ENCODE measurements at places on chromosomes 1 and 21. TPM values are rescaled to one million over a fixed set of nuclear protein-coding genes. Genes with fewer than 3 reads are reported as not detected.

Gene KCNN3
- total RNA-seq, result under 0.01 TPM

Gene DCDC2B
- not detected for total RNA-seq

Gene C1QTNF12
- total RNA-seq, result 0.44 TPM

Gene S100PBP
- total RNA-seq, result 34.4 TPM

Gene FCRL1
- not detected for total RNA-seq

Gene CYP2J2
- 0.29 TPM for total RNA-seq

Gene WNT9A
- total RNA-seq, result 0.66 TPM

Gene RGSL1
- not detected for total RNA-seq

Gene GNG4
- 0.44 TPM for total RNA-seq

Gene LENEP
- total RNA-seq, result 0.86 TPM

Gene RAB7B
- 2.4 TPM for total RNA-seq

Gene FCGR1A
- total RNA-seq, result not detected

Gene GJA4
- total RNA-seq, result not detected

Gene CRP
- total RNA-seq, result not detected
